Iris pigment epithelial cell (primary cell): ENCODE measurements at places on chromosomes 13 and 19.

GRCh38 chr13:102788683-102789082 lies 10.1 kb downstream of the POGLUT2 start:
- no peak for DNase-seq

DNA sequence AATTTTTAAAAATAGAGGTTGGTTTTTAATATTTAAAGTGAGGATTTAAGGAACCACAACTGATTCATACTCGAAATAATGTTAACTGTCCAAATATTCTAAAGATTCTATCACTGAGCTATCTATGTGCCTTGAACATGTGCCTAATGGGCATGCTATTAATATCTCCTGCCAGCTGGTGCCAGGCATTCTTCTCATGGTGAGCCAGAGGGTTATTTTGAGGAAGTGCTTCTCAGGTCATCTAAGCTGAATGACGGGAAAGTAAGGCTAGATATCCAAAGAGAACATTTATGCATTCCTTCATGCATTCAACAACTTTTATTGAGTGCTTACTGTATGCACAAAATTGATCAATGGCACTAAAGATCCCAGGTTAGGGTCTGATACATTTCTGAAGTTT lies 138.2 kb downstream of the PIBF1 start:
- DNase-seq, result no peak

- no peak for DNase-seq
Observed at GRCh38 chr19:21907516-21907915, 71.5 kb upstream of the ZNF43 start.

- DNase-seq, result peak; percentile 34
Observed at GRCh38 chr13:46683676-46684260, 113.2 kb downstream of the ESD start.

DNA sequence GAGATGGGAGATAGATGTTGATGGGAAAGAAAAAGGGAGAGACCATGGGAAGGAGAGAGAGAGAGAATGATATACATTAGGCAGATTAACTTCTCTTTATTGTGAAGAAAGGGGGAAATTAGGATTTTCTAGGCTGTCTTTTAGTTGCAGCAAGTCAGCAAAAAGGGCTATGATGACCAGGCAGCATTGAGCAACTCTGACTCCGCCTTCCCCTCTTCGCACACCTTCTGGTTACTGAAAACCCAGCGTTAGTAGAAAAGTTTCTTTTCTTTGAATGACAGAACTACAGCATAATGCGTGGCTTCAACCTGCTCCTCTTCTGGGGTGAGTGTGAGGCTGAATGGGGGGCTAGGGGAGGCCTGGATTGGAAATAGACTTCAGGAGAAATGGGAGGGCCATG lies at the start of gene ADGRE1:
TSS of gene ADGRE1 (plus strand) at position 264 of the 400 bp plus-strand sequence. CDS start at position 294, 30 bp downstream.
- no peak for DNase-seq

GRCh38 chr13:65553096-65553727 lies 1676.9 kb downstream of the PCDH9 start:
- DNase-seq, result no peak

- no peak for DNase-seq
Observed at GRCh38 chr13:113748101-113748861, 10.7 kb upstream of the TMEM255B start.

DNA sequence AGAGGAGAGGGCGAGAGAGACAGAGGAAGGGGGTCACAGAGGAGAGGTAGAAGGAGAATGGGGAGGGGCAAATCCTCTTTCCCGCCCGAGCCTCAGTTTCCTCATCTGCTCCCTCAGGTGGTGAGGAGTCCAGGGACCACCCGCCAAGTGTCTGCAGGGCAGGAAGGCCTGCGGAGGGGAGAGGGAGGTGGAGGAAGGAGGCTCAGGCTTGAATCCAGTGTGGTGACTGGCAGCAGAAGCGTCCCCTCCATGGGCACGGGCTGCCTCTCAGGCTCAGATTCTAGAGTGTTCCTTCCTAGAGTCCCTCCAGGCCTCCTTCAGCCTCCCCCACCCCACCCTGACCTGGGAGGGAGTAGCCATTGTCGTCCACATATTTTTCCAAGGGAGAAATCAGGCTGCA lies 16.5 kb upstream of the GARIN5A start:
- no peak for DNase-seq

- no peak for DNase-seq
Observed at GRCh38 chr19:17200408-17201079, 14.6 kb upstream of the USE1 start.

- no peak for DNase-seq
Observed at GRCh38 chr13:41013835-41014234, 5.3 kb downstream of the ELF1 start.

GRCh38 chr13:48334534-48335127 lies 31.1 kb downstream of the RB1 start:
- peak; percentile 55 for DNase-seq

DNA sequence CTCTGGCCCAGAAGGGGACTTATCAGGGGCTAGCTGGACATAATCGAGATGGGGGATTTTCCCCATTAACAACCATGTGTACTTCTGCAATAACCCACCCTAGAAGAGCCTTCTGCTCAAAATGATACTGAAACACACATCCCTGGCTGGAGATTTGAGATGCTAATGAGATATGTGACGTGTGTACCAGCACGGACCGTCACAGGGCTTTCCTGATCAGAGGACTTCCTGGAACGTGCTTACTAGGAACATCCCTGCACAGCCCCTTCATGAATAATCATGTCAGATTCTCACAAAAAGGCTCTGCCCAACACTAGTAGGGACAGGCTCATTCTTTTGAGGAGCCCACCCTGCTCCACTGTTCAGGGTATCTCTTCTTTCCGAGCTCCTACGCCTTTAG lies 6.5 kb upstream of the ERVV-1 start:
- no peak for DNase-seq

GRCh38 chr13:24624801-24625231 lies 55.4 kb upstream of the ATP12A start:
- DNase-seq, result no peak

- no peak for DNase-seq
Observed at GRCh38 chr19:13983213-13983889, 22.8 kb downstream of the RFX1 start.

DNA sequence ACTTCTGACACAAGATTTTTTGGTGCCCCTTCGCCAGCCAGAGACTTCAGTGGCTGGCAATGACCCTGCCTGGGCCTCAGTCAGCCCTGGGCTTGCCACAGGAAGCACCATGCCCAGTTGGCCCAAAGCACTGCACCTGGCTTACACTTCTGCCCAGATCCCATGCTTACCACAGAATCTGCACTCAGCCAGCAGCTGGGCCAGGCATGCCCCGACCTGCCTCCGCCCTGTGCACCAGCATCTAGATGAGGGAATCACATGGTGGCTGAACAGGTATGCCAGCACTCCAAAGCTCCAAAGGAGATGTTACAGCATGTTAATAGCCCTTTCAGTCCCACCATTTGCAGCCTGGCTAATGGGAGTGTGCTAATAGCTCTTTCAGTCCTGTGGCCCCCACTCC lies 690.9 kb downstream of the SLITRK6 start:
- DNase-seq, result no peak

GRCh38 chr13:111484959-111485358 lies 164.5 kb downstream of the TEX29 start:
- no peak for DNase-seq

DNA sequence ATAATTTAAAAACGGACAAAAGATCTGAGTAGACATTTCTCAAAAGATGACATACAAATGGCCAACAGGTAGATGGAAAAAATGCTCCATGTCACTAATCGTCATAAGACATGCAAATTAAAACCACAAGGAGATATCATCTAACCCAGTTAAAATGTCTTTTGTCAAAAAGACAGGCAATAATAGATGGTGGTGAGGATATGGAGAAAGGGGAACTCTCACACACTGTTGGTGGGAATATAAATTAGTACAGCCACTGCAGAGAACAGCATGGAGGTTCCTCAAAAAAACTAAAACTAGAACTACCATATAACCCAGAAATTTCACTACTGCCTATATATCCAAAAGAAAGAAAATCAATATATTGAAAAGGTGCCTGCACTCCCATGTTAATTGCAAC lies 37.9 kb downstream of the OR10H4 start:
- no peak for DNase-seq

DNA sequence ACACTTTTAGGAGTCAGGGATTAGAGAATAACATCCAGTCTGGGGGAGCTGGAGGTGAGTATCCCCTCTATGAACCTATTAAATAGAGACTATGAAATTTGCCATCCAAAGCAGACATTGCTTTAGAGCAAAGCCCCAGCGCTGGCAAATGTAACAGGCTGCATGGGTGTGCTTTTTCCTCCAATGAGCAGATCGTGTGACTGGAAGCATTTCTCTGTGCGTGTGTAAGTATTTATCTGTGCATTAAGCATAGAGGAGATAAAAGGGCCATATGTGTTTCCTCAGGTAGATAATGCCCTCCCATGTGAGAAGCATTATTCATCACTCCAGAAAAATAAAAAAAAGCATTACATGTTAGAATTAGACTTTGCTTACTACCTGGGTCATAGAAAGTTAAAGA lies 924 bp downstream of the TNFSF13B start:
- no peak for DNase-seq

- no peak for DNase-seq
Observed at GRCh38 chr13:112959701-112960542, 9.1 kb upstream of the MCF2L start.

- no peak for DNase-seq
Observed at GRCh38 chr19:5445071-5445470, 10.1 kb upstream of the ZNRF4 start.

DNA sequence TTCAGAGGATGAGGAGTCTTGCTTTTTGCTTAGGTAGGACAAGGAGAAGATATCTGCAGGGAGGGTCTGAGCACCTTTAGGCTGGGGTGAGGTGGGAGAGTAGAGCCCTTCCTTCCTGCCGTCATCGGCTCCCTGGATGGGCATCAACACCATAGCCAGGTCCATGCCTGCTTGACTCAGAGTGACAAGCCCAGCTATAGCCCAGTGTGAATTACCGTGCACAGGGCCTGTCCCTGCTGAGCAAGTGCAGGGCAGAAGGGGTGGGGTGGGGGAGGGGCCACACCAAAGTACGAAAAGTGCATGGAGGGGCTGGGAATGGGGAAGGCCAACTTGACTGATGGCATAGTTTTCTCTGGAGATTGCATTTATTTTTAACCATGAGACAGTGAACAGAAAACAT lies 30.3 kb upstream of the RNF113B start:
- peak; percentile 41 for DNase-seq

- no peak for DNase-seq
Observed at GRCh38 chr19:38239816-38240215, 15.8 kb upstream of the DPF1 start.

DNA sequence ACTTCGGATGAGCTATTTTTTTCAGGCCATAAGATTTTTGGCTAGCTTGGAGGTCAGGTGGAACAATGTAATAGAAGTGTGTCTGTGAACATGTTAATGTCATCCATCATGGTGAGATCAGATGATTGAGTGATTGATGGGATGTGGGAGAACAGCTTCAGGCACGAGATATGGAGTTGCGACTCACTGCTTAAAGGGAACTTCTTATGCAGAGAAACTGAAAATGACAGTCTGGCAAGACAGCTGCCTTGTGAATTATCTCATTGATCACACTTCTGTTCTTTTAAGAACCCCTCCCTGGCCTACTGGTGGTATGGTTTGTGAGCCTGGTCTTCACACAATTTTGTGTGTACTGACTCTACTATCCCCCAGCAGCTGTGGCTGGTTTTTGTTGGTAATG lies 96.0 kb downstream of the OLFM4 start:
- no peak for DNase-seq
